ENCODE measurements at places on chromosomes 2 and 18.

- no peak for DNase-seq
Observed at GRCh38 chr18:68548904-68549870, 165.7 kb downstream of the TMX3 start.

DNA sequence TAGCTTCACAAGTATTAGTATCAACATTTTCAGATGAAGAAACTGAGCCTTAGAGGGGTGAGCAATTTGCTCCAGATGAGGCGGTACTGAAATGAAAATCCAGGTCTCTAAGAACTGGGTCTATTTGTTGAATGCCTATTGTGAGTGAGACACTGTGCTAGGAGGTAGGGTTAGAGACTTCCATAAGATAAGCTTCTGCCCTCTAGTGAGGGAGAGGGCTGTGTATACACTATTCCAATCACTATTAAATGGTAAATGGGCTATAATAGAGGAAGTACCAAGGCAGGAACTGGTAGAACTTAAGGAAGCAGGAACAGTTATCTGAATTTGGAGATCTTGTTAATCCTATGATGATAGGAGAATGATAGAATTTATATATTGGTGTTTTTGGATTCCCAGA, 23.6 kb upstream of the GLS start:
- DNase-seq = no peak

- no peak for DNase-seq
Observed at GRCh38 chr18:57950542-57950941, 93.5 kb upstream of the NEDD4L start.

DNA sequence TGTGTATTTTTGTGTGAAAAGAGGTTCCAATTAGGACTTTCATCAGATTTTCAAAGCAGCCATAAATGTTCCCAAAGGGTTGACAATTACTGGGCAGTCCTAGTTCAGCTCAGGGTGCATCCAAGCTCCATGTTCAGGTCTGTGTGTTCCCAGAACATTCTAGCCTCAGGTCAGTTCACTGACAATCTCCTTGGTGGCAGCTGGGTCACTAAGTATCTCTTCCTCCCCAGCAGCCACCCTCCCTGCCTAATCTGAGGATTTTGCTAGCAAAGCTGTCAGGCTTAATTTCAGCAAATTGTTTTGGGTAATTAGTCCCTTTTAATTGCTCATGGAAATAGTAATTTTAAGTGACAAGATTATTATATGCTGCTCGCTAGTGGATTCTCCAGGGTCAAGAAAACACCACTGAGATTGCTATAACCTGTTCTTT, 29.8 kb downstream of the UPP2 start:
- no peak for DNase-seq

- peak; percentile 28 for DNase-seq
Observed at GRCh38 chr2:27441958-27442919, at the start of gene KRTCAP3. TSS of gene KRTCAP3 (plus strand) at chr2:27442381. CDS start at chr2:27442413, 32 bp downstream.

DNA sequence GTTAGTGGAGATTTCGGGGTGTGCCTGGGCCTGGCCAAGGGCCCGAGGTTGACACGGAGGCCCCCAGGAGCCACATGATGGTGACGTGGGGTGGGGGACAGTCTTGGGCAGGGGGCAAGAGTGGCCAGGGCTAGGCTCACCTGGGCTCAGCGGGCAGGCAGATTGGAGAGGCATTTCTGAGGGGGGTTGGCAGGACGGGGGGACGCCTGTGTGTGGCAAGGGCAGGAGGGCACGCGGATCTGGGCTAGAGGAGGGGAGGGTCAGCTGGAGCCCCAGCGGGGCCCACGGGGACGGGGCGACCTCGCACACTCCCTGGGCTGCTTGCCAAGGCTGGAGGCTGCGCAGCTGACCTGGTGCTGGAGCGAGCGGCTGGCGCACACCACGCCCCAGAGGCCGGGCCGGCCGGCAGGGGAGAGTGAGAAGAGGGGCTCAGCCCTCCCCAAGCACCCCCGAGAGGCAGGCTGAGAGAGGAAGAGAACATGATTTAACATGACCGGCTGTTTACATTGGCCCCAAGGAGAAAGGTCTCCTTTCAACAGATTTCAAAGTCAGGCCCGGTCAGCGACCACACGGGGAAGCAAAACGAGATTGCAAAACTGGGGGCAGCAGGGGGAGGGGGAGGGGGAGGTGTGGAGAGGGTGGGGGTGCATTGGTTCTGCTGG, 38.0 kb upstream of the SNED1 start:
- DNase-seq = no peak

GRCh38 chr18:53819671-53820070, 404.8 kb downstream of the MBD2 start:
- no peak for DNase-seq

GRCh38 chr18:34976899-34977837, 64.0 kb upstream of the MAPRE2 start:
- DNase-seq = peak; percentile 51

GRCh38 chr2:139155991-139156390, 375.8 kb upstream of the NXPH2 start:
- DNase-seq = no peak

GRCh38 chr2:196201229-196202009, 30.0 kb upstream of the STK17B start:
- no peak for DNase-seq

DNA sequence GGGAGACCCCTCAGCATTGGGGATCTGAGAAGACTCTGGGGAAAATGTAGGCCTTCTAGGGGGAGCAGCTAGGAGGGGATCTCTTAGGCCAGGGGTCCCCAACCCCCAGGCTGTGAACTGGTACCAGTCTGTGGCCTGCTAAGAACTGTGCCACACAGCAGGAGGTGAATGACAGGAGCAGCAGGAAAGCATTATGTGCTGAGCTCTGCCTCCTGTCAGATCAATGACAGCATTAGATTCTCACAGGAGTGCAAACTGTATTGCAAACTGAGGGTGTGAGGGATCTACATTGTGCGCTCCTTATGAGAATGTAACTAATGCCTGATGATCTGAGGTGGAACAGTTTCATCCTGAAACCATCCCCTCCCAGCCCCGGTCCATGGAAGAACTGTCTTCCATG, 127.3 kb downstream of the SCG2 start:
- DNase-seq = no peak

- DNase-seq = no peak
Observed at GRCh38 chr2:39942950-39943349, 163.9 kb upstream of the THUMPD2 start.

GRCh38 chr2:207107131-207107530, 58.6 kb downstream of the KLF7 start:
- no peak for DNase-seq

DNA sequence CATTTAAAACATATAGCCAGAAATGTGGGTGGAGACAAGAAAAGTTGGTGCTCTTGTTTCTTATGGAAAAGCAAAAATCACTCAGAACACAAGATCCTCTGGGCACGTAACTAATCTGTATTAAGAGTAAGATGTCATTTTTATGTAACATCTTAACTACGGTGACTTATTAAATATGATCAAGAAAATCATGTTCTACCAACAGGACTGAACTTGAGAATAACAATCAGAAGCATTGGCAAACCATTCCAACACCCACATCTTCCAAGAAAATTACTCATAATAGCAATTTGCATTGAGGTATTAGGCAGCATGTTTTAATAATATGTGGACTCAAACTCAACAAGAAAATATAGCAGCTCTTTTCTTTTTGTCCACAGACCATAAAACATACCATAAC, 21.6 kb downstream of the MAP2 start:
- no peak for DNase-seq

GRCh38 chr2:167860082-167860481, 387.3 kb downstream of the STK39 start:
- no peak for DNase-seq

- DNase-seq = no peak
Observed at GRCh38 chr18:8741532-8741931, 36.2 kb downstream of the MTCL1 start.

DNA sequence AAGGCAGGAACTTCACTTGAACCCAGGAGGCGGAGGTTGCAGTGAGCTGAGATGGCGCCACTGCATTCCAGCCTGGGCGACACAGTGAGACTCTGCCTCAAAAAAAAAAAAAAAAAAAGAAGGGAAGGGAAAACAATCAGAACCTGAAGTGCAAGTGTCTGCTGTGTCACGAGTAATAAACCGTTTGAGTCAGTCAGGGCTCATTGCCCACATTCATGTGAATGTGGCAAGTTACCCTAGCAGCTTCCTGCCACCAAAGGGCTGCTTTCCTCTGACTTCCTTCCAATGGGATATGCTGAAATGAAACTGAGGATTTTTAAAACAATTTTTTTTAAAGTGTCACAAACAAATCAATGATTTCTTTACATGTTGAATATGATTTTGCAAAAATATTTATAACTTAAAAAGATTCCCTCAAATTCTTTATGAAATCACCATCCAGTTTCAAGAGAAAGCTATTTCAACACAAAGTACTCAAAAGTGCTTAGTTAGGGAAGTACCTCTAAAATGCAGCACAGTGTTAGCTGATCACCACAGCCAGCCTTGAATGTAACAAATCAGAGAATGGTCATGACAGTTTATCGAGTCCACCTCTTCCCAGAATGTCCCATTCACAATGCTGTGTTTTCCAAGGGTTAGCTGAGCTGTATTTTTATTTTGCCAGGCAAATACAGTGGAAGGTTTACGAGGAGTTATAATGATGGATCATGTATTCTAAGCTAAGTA, 36.4 kb downstream of the WDSUB1 start:
- no peak for DNase-seq

- no peak for DNase-seq
Observed at GRCh38 chr2:1744446-1745170, at the start of gene PXDN. TSS of gene PXDN (minus strand) at chr2:1744515. CDS start at chr2:1744455, 60 bp downstream.

- DNase-seq = no peak
Observed at GRCh38 chr2:215441560-215442400, 5.9 kb upstream of the FN1 start.

GRCh38 chr2:9017411-9017810, 13.9 kb upstream of the MBOAT2 start:
- DNase-seq = no peak

- no peak for DNase-seq
Observed at GRCh38 chr2:67701011-67701410, 303.9 kb downstream of the ETAA1 start.

GRCh38 chr2:6896930-6897759, 19.6 kb downstream of the RSAD2 start:
- no peak for DNase-seq

- DNase-seq = no peak
Observed at GRCh38 chr2:83261591-83262136, 1197.4 kb downstream of the SUCLG1 start.

DNA sequence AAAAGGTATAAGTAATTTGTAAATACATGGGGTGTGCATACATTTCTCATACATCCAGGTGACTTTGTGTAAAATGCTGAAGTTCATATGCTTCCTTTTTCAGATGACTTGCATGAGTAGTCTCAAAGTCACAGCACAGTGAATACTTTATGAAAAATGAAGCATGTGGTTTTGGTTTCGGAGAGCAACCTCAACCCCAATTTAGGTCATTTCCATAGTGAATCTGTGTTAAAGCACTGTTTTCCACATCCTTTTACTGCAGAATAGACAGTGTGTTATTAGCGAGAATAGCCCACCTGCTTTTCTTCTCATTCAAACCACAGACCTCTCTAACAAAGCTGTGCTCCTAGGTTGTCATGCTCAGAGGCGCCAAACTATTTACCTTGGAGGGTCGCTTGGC, 204.4 kb upstream of the RASGRP3 start:
- no peak for DNase-seq

- no peak for DNase-seq
Observed at GRCh38 chr2:241002275-241003046, 4.0 kb downstream of the SNED1 start.

- DNase-seq = no peak
Observed at GRCh38 chr2:5730386-5730785, 38.2 kb downstream of the SOX11 start.

- no peak for DNase-seq
Observed at GRCh38 chr2:74530239-74531187, 780 bp downstream of the HTRA2 start.

GRCh38 chr2:107964185-107964584, 22.1 kb upstream of the SLC5A7 start:
- DNase-seq = no peak

- no peak for DNase-seq
Observed at GRCh38 chr2:208062113-208062512, 36.8 kb upstream of the PLEKHM3 start.

DNA sequence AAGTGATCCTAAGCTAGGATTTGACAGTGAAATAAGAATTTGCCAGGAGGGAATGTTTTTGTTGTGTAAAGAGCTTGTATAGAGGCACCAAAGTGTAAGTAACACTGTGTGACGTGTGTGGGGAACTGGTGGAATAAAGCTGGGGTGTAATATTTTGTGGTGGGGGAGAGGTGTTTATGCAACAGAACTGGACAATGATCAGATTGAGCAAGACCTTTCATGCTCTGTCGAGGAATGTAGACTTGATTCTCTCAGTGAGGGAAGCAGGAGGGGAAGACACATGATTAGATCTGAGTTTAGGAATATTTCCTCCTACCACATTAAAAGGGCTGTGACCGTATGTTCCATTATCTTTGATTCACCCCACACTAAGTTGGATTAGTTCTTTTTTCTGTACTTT, 43.6 kb downstream of the EFEMP1 start:
- no peak for DNase-seq

GRCh38 chr2:112880696-112881095, 30.3 kb upstream of the IL37 start:
- DNase-seq = no peak

GRCh38 chr18:74534150-74534969, at the start of gene CNDP1:
TSS of gene CNDP1 (plus strand) at chr18:74534500. CDS start at chr18:74534668, 168 bp downstream.
- no peak for DNase-seq

- no peak for DNase-seq
Observed at GRCh38 chr2:112493048-112493447, 11.1 kb downstream of the TTL start.

DNA sequence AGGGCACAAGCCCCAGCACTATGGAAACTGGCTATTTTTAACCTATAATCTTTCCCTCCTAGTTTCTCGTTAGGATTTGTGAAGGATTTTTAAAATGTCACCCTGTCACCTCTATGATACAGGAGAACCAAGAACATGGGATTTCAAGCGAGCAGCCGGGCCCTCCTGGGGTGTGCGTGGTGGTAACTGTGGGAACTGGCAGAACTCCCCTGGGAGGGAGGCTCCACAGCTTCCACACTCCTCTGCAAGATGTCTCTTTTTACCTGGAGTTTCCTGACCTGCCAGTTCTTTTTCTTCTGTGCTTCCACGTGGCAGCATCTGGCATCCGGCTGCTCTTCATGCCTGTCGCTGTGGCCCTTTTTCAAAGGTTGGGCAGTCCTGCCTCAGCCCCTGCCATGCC, 386.3 kb upstream of the MYT1L start:
- DNase-seq = no peak

GRCh38 chr18:34048423-34048822, 176.3 kb downstream of the NOL4 start:
- DNase-seq = no peak
